KG1 (cell line): ENCODE measurements at places on chromosomes 3 and 15.

DNA sequence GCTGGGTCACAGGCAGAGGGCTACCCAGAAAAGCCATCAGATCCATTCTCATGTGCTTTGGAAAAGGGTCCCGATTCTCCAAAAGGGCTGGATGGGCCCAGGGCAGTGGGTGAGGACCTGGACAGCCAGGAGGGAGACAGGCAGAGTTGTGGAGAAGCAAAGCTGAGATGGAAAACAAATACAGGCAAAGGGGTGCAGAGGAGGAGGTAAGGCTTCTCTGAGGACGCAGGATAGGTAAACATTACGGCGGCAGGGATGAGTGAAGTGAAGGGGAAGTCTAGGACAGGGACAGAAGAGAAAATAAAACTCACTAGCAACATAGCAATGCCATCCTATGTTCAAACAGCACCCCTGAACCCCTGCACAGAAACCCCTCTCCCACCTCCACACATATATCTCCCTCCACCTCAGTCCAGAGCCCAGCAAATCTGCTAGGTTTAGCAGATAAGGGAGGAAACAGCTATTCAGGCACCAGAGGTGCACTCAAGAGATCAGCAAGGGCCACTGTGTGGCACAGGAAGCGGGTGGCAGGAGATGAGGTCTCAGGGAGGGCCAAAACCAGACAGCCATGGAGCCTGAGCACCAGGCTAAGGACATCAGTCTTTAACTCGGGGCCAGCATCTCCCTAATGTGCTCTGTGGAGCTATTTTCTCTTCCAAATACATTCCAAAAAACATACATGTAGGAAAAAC lies 51.3 kb downstream of the HOMER2 start:
- DNase-seq = no peak

GRCh38 chr3:114572364-114573062 lies 278.7 kb downstream of the TIGIT start:
- DNase-seq = no peak

- DNase-seq = no peak
These were observed 165.5 kb downstream of the ATP10A start for GRCh38 chr15:25697586-25697985.

GRCh38 chr3:185687271-185687878 lies 101.3 kb downstream of the SENP2 start:
- DNase-seq = no peak

DNA sequence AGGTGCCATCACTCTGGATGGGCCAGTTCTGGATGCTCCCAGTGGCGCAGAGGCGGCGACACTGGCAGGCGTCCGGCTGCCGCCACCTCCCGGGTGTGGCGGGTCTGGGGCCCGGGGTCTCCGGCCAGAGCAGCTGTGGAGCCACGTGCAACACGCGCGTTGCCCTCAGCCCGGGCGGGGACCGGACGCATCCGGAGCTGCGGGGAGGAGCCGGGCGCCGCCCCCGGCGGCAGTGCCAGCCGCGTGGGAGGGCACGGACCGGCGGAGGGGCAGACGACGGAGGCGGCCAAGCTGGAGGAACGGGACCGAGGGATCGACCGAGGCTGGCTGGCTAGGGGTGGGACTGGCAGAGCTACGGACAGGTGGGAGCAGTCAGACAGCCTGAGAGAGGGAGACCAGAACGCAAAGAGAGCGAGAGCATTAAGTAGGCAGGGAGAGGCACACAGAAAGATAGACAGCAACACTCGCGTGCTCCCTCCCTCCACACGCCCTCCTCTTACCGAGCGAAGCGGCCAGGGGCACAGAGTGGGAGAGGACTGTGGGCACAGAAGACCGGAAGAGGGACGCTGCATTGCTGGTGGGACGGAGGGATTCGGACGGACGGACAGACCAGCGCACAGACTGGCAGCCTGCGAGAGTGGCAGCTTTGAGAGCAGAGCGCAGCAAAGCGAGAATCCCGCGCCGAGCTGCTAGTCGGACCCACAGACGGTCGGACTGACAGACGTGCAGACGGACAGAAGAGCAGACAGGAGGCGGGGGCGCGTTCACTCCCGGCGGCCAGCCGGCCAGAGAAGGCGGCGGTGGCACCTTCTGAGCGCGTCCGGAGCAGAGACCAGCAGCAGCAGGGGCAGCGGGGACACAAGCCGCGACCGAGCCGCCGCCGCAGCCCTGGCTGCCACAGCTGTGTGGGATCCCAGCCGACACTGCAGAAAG lies at the start of gene ARPP21:
Gene ARPP21, plus strand, starts transcription at position 272 of the 933 bp plus-strand sequence. CDS start 42,227 bp downstream, outside the sequence.
- DNase-seq = no peak

GRCh38 chr3:56921573-56922453 lies 120.1 kb upstream of the ARHGEF3 start:
- no peak for DNase-seq

DNA sequence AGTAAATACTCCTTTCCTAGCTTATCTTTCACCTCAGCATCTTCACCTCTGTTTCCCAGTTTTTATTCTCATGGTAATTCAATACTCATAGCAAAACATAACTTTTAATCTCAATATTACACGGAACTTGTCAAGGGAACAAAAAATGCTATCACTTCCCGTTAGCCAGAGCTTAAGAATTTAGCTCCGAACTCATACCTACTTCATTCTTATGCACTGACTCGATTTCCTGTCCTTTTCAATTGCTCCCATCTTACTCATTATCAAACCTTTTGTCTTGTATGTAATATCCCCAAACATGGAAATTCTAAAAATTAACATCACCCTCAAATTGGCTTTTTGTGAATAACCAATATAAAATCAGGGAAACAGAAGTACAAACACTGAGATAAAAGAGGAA lies 28.2 kb downstream of the MYEF2 start:
- no peak for DNase-seq

GRCh38 chr3:151331696-151332095 lies 2.3 kb upstream of the P2RY13 start:
- no peak for DNase-seq

DNA sequence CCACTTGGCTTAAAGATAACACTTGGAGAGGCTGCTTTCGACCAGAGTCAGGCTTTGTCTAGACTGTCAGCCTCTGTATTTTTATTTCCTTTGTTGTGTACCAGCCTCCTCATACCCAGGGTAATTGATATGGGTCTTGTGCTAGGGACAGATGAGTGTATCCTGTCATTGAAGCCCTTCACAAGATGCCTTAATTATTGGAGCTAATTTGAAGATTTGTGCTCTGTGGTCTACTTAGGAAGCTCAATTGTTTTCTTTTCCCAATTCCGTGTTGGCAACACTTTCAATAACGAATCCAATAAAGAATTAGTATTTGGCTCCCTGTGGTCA lies 60.5 kb upstream of the DPH6 start:
- no peak for DNase-seq

DNA sequence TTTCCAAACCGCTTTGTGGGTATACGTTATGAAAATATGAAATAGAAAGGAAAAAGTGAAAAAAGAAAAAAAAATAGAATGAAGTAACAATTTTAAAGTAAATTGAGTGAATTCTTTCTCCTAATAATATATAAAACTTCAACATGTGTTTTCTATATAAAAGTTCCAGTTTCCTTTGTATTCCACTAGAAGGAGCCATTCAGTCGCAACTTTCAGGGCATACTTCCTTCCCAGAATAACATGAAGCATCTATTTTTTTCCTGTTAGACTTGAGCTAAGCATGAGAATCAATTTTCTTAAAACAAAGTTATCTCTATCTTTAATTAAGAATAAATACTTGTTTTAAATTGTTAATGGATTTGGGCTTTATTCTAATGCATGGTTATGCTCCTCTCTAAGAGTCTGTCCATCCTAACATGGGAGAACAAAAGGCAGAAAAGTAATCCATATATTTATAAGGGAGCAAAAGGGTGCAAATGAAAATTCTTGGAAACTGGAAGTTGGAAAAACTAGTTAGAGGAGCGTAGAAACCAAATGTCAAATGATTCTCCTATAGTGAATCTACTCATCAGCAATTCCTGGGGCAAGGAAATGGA lies 16.0 kb upstream of the VGLL3 start:
- no peak for DNase-seq

- DNase-seq = no peak
These were observed 36.6 kb downstream of the EOMES start for GRCh38 chr3:27685474-27685873.

- no peak for DNase-seq
These were observed 175.4 kb upstream of the CADPS start for GRCh38 chr3:63050548-63051177.

GRCh38 chr3:67854663-67855062 lies 200.3 kb upstream of the SUCLG2 start:
- no peak for DNase-seq

GRCh38 chr15:95615436-95615835 lies 715.1 kb upstream of the NR2F2 start:
- DNase-seq = no peak

DNA sequence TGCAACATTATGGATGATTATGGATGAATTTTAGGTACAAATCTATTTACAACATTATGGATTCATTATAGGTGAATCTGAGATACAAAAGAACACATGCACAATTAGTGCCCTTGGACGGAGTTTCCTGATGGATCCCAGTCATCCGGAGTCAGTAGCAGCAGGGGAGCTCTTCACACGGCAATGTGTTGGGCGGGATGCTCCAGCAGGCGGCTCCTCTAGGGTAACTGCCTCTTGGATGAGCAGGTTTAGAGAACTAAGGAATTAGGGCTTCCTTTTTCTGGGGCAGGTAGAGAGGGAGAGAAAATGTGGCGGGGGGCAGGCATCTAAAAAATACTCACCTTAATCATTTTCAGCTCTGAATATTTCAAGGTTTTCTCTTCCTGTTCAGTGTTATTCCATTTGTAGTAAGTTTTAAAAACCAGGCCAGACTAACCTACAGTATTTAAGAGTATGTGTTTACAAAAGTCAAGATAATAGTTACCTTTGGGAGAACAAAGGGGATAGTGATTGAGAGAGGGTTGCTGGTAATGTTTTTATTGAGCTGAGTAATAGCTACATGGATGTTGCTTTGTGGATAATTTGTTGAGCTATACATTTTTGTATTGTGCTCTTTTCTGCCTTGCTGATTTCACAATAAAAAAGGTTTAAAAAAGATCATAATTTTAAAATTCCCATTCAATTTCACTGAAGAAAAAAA lies 27.4 kb upstream of the GOLM2 start:
- no peak for DNase-seq

DNA sequence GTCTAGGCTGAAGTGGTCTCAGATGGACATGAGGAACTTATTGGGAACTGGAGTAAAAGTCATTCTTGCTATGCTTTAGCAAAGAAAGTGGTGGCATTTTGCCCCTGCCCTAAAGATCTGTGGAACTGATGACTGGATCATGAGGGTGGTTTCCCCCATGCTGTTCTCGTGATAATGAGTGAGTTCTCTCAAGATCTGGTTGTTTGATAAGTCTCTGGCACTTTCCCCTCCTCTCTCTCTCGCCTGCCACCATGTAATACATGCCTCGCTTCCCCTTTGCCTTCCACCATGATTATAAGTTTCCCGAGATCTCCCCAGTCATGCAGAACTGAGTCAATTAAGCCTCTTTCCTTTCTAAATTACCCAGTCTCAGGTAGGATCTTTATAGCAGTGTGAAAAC lies 11.5 kb upstream of the MLF1 start:
- no peak for DNase-seq

GRCh38 chr3:168212664-168213285 lies 117.1 kb upstream of the GOLIM4 start:
- no peak for DNase-seq

DNA sequence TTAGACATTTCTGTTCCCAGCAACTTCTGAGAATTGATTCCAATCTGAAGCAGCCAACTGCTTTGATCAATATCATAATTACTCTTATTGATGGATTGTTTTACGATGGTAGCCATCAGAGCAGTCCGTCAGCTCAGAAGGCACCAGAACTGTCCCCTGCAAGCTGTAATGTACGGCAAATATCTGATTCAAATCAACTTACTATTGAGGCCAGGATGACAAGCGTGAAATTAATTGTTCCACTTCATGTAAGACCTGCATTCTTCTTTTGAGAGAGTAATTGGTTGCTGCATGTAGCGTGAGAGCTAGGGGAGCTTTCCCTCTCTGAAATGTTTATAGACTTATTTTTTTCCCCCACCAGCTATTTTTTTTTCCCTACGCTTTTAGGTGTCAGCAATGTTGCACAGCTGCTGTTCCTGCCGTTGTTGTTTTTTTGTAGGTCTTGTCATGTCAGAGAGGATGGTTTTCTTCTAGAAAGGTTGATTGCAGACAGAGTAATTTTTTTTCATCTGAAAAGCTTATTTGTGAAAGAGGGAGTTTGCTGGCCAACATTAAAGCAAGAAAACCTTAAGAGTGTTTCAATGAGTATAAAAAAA lies 134.9 kb downstream of the CACNA2D3 start:
- DNase-seq = no peak

GRCh38 chr15:100687582-100688141 lies 85.3 kb downstream of the ASB7 start:
- no peak for DNase-seq
